ENCODE measurements at places on chromosomes 6 and 20.

GRCh38 chr6:127459231-127459641, at the start of gene KIAA0408:
Gene KIAA0408 (minus strand): TSS chr6:127459389. CDS start chr6:127453981, 5,408 bp downstream.
- DNase-seq: no peak

GRCh38 chr6:5260111-5260620, 584 bp downstream of the LYRM4 start:
- DNase-seq: peak; percentile 69

GRCh38 chr20:53597030-53597482, 3.4 kb upstream of the ZNF217 start:
- no peak for DNase-seq

DNA sequence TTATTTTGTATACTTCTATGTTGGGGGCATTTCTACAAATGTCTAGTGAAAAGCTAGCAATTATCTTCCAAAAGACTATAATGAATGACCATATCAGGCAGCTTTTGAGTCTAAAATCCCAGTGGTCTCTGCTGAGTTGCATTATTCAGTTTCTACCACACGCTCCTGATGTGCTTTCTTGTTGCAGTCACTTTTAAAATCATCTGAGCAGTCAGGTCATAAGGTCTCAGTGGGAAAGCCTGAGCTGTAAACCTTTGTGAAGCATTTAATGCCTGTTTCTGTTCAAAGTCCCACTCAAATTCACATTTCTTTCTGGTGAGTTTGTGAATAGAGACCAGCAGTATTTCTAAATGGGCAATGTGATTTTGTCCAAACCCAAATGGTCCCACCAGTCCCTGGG, 1681.5 kb downstream of the HACE1 start:
- no peak for DNase-seq

- DNase-seq: no peak
Measured at GRCh38 chr6:1702580-1703051, 92.9 kb downstream of the FOXC1 start.

- no peak for DNase-seq
Measured at GRCh38 chr20:3119044-3119443, 34.5 kb upstream of the AVP start.

- no peak for DNase-seq
Measured at GRCh38 chr6:134376785-134377184, 58.9 kb upstream of the SGK1 start.

GRCh38 chr6:170522565-170523183, 30.4 kb downstream of the PSMB1 start:
- peak; percentile 11 for DNase-seq

GRCh38 chr20:2524709-2525506, 11.5 kb upstream of the TMC2 start:
- DNase-seq: peak; percentile 46

DNA sequence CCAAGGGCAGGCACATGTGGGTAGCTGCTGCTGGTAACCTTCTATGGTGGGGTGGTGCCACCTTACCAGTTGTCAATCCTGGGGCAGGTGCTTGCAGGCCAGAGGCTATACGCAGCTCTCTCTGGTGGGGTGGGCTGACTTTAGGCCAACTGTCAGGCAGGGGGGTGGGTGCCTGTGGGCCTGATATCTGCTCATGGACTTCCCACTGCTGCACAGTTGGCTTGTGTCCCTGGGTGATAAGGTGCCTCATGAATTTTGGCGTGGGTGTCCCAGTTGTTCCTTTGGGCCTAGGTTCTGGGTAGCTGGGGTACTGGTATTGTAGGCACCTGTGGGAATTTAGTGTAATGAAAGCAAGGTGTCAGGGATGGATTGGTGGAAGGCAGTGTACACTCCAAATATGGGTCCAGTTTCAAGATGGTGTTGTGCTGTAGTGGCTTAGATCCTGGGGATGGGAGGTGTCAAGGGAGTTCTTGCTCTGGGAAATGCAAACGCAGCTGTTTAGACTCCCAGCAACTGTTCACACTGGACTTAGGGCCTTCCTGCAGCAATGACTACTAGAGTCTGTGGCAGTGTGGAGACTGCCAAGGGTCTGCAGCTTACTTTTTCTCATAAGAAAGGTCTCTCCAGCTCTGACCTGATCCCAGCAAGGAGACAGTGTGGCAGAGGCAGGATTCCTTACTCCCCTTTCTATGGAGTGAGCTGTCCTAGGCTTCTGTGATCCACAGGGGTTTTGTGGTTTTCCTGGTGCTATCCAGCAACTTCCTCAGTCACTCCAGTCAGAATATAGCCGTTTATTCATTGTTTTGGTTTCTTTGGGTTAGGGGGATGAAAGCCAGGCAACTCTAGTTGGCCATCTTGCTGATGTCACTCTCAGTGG, 128.2 kb downstream of the CRYBG1 start:
- DNase-seq: no peak

- no peak for DNase-seq
Measured at GRCh38 chr20:23646106-23646873, 8.5 kb upstream of the CST3 start.

GRCh38 chr20:1924910-1925861, 30.0 kb downstream of the SIRPA start:
- DNase-seq: no peak

GRCh38 chr20:61451953-61452352, 199.9 kb downstream of the CDH4 start:
- no peak for DNase-seq

GRCh38 chr6:38634518-38634917, 5.2 kb downstream of the BTBD9 start:
- DNase-seq: no peak

DNA sequence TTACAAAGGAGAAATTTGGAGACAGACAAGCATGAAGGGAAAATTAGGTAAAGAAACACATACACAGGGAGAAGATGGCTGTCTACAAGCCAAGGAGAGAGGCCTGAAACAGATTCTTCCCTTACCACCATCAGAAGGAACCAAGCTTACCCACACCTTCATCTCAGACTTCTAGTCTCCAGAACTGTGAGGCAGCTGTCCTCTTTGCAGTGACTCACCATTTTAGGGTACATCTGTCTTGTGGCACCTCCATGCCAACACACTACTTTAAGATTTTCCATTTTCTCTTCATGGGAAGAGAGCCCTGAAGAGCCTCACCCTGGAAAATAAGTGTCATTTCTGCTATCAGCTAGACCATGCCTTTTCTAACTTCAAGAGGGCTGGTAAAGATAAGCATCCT, 369.3 kb downstream of the FRK start:
- no peak for DNase-seq

- no peak for DNase-seq
Measured at GRCh38 chr20:8796088-8796660, 272.7 kb upstream of the PLCB4 start.

All from activated naive CD8-positive, alpha-beta T cell treated with anti-CD3 and anti-CD28 coated beads, Interleukin-2, amount 50 U/mL, for 24 hours (primary cell).